NCI-H146 (cell line): ENCODE measurements at places on chromosomes 5 and 9.

DNA sequence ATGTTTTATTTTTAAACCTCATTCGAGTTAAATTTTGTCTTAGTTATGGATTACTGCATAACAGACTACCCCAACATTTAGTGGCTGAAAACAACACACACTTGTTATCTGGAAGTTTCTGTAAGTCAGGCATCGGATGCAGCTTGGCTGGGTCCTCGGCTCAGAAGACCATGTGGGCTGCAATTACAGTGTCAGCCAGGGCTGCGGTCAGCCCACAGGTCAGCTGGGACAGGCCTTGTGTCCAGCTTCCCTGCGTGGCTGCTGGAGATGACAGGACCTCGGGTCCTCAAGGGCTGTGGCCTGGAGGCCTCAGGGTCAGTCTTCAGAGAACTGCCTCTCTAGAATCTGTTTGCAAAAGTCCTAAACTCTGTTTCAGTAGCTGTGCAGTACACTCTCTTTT is 219.0 kb upstream of the IRX1 start:
- no peak for DNase-seq

DNA sequence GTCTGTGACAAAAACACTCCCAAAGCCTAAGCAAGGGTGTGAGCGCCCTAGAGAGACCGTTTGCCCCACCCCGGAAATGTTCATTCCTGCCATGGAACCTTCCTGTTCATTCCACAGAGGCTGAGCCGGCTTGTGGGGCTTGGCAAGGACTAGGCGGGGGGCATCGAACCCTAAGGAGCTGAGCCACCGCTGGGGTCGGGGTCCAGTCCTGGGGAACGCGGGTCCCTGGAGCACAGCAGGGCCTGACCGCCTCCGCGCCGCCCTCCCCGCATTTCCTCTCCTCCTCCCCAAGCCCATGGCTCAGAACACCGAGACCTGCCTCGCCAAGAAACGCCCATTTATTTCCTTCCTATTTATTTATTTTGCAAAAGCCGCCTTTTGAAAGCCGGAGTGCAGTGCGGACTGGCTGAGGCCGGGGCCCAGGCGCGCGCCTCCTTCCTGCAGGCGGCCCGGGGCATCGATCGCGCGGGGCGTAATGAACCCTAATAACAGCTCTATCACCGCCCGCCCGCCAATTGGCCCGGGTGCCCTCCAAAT is 228.9 kb upstream of the IRX4 start:
- DNase-seq = no peak

DNA sequence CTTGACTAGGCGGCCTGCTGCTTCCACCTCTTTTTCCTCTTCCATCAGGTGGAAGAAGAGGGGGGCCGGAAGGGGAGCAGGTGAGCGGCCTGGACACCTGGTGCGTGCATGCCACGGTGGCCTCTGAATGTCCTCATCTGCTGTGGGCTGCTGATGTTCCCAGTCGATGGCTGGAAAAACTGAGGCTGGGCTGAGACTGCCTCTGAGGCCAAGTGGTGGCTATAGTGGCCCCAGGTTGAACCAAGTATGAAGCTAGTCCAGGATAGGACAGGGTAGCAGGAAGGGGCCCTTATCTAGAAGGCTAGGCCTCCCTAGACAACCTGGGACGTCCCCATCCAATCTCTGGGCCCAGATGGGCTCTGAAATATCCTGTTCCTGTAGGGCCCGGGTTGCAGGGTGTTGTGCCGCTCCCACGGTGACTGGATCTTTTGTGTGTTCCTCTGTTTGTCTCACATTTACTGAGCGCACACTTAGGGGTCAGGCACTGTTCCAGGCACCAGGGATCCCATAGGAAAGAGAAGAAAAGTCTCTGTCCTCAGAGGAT is 753 bp upstream of the NR5A1 start:
- no peak for DNase-seq

GRCh38 chr5:53087171-53087570 is 22.4 kb downstream of the MOCS2 start:
- no peak for DNase-seq

- no peak for DNase-seq
Measured at GRCh38 chr5:35876922-35877321, 20.2 kb downstream of the IL7R start.

- no peak for DNase-seq
Measured at GRCh38 chr5:180603076-180603594, 11.8 kb upstream of the SCGB3A1 start.

- DNase-seq = no peak
Measured at GRCh38 chr9:100206899-100207298, 107.9 kb downstream of the INVS start.

- no peak for DNase-seq
Measured at GRCh38 chr9:5652821-5653220, 23.9 kb downstream of the RIC1 start.

GRCh38 chr9:75653750-75654149 is 236.7 kb upstream of the PCSK5 start:
- no peak for DNase-seq

DNA sequence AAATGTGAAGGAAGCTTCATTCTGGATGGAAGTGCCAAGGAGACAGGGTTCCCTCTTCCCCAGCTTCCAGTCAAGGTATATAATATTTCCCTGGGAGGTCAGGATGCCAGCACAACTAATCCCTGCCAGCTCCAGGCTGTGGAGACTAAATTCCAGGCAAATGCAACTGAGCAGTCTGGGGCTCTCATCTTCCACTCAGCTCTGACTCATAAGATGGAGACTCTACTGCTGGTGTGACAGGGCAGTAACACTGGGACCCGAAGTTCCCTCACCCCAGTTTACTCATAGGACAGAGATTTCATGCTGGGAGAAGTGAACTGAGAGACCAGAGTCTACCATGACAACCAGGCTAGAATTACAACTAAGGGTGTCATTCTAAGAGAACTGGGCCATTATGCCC is 235.4 kb downstream of the FSTL4 start:
- DNase-seq = no peak

- no peak for DNase-seq
Measured at GRCh38 chr9:73152953-73153352, 1.3 kb downstream of the ANXA1 start.

GRCh38 chr5:35342664-35343063 is 112.4 kb upstream of the PRLR start:
- no peak for DNase-seq

DNA sequence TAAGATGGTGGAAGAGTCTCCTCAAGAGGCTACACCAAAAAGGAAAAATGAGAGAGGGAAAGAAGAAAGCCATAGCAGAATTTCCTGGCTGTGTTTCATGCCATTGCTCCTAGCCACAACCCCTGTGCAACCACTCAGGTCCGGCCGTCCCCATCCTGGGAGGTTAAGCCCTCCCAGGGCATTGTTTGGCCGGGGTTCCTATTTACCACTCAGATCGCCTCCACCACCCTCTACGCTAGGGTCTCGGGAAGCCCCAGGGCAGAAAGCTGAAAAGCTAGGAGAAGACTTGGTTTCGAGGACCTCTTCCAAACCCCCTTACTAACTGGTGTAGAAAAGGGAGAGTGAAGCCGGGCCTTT is 715 bp downstream of the RC3H2 start:
- peak; percentile 54 for DNase-seq

DNA sequence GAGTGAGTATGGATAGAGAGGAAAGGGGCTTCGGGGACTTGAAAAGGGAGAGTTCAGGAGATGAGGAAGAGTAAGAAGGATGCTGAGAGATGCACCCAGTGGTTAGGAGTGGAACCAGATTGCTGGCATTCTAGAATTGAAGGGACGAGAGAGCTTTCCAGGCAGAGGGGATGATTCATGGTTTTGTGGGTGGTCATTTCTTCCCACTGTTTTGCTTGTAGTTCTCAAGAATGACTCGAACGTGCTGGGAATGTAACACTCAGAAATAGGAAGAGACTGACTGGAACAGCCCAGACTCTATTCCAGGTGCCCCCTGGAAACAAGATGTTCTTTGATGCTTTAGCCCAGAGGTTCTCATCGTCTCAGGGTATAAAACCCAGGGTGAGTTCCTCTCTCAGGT is 294.2 kb downstream of the ICE1 start:
- DNase-seq = no peak

- no peak for DNase-seq
Measured at GRCh38 chr5:32543291-32543690, 42.1 kb upstream of the SUB1 start.

GRCh38 chr5:53712327-53712726 is 151.9 kb downstream of the NDUFS4 start:
- no peak for DNase-seq

DNA sequence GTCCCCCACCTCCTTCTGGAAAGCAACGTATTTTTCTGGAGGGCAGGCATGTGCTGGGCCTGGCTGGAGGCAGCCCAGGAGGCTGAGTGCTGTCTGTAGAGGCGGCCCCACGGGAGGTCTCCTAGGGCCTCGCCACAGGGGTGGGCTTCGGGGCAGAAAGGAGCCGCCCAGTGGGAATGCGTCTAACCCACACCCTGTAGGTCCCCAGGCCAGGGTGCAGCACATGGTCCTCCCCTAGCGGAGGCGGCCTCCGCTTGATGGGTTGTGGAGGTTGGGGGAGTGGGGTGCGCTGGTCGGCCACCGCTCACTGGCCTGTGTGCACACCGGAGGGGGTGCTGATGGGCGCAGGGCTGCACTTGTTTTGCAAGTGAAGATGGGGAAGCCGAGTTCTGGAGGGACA is 48.3 kb upstream of the UBAC1 start:
- no peak for DNase-seq

- no peak for DNase-seq
Measured at GRCh38 chr5:106634375-106634774, 1036.4 kb downstream of the EFNA5 start.

- peak; percentile 85 for DNase-seq
Measured at GRCh38 chr5:14445576-14446290, 135.9 kb upstream of the OTULINL start.

DNA sequence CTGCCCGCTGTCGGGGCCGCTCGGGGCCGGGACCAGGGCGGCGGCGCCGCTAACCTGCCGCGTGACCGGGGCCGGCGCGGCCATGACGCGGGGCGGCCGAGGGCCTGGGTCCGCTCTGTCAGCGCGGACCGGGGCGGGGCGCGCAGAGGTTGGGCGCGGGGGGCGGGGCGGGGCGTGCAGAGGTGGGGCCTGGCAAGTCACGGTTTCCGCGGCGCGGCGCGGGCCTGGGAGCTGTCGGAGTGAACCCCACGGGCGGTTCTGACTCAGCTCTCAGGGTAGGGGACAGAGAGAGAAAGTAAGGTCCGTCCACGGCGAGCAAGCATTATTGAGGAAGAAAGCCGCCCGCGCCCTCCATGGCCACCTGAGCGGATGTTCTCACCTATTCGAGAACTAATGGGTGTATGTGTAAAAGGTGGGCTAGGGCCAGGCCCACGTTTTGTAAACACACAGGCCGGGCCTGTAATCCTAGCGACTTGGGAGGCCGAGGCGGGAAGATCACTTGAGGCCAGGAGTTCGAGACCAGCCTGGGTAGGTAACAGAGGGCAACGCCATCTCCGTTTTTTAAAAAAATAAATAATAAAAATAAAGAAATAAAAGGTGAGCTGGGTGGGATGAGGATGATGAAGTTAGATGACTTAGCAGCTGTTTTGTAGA is at the start of gene PRXL2C:
PRXL2C (minus strand) TSS at position 120 of the 654 bp plus-strand sequence; CDS start at position 84, 36 bp downstream.
- peak; percentile 59 for DNase-seq

GRCh38 chr9:103407260-103407659 is 412.1 kb downstream of the CYLC2 start:
- no peak for DNase-seq

DNA sequence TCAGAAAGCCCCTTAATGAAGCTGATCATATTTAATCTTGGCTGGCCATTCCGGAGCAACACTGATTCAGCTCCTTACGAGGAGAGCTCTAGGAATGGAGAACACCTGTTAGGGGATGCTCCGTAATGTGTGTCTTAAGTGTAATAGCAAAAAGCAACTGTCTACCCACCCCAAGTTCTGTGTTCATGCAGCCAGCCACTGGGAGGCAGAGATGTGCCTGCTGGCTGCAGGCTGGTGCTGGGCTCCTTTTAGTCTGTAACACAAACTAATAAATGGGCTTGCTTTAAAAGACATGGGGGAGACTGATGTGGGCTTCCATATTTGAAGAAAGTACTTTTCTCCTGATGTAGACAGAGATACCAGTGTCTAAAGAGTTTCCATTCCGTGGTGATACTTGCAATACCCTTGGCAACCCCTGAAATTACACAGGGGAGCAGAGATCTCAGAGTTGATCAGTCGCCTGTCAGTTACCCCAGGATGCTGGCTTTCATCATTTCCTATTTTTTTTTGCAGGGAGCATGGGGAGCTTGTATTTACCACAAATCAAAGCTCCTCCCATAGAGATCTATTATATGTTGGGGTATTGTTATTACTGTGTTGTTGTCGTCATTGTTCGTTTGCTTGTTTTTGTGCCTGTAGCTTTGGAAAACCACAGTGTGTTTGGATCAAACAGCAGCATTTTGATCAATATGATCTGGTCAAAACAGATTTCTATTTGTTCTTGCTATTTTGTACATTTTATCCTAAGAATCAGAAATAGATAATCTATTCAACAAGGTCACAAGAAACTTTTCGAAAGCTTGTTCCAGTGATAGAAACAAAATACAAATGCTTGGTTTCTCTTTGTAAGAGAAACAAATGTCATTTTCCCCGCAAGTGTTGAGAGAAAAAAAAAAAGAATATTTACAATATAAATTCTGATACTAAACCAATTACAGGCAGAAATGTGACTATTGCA is 65.8 kb downstream of the MTX3 start:
- DNase-seq = peak; percentile 4

- no peak for DNase-seq
Measured at GRCh38 chr5:160923411-160923810, 71.4 kb upstream of the ATP10B start.

DNA sequence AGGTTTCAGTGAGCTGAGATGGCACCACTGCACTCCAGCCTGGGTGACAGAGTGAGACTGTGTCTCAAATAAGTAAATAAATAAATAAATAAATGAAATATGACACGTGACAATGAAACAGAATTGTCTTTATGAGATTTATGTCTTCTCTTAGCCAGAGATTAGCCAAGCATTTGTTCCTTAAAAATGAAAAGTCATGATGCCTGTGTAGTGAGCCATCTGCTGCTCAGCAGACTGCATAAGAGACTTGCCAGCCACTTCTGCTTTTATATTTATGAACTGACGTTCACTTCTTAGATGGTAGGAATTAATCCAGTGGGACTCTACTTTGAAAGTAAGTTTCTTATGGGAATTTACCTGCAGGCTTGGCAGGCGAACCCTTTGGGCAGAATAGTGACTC is 227.4 kb downstream of the NR3C1 start:
- no peak for DNase-seq

DNA sequence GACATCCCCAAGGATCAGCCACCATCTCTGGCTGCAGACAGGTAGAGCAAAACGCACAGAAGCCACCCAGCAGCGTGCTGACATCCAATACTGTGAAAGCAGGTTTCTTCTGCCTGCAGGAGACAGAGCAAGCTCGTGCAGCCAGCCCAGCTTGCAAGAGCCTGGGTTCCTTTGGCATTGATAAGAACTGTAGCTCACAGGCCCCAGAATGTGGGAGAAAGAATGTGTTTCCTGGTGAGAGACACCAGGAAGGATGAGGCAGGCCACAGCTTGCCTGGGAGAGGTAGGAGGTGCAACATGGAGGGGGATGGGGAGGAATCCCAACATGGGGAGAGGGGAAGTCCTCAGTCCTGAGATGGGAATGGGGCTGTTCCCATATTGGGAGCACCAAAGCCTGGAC is 34.0 kb upstream of the ARAP3 start:
- DNase-seq = no peak

GRCh38 chr9:88501086-88501485 is 33.9 kb upstream of the NXNL2 start:
- no peak for DNase-seq
